ENCODE measurements at places on chromosomes 7 and 10. TPM values are rescaled to one million over a fixed set of nuclear protein-coding genes. Genes with fewer than 3 reads are reported as not detected.

Gene RBM20
- total RNA-seq: 0.74 TPM

Gene P4HA1
- total RNA-seq: 23.8 TPM

Gene PCGF5
- 17.7 TPM for total RNA-seq

Gene LIPN
- total RNA-seq: 0.25 TPM

Gene CHCHD1
- total RNA-seq: 14.3 TPM

Gene NEBL
- 43.0 TPM for total RNA-seq

Gene VSTM4
- total RNA-seq: 3.2 TPM

Gene IL15RA
- total RNA-seq: under 0.01 TPM

Gene APBB1IP
- total RNA-seq: 0.98 TPM

Gene MLXIPL
- total RNA-seq: not detected

Gene GHITM
- total RNA-seq: 111 TPM

Gene SFRP4
- 2.5 TPM for total RNA-seq

Gene MUC3A
- 0.98 TPM for total RNA-seq

Gene SLIT1
- 86.1 TPM for total RNA-seq

Gene PCLO
- total RNA-seq: 66.4 TPM

Gene MMD2
- total RNA-seq: 4.4 TPM

Gene LBX1
- not detected for total RNA-seq

Gene STAG3
- total RNA-seq: 0.74 TPM

Gene HECW1
- total RNA-seq: 35.4 TPM

Gene GPER1
- total RNA-seq: 0.98 TPM

Gene ZNF248
- total RNA-seq: 54.6 TPM

Gene ACHE
- 16.7 TPM for total RNA-seq

Gene TAS2R4
- 3.4 TPM for total RNA-seq

Gene TFEC
- total RNA-seq: 0.49 TPM

Gene OLAH
- 0.25 TPM for total RNA-seq

Gene DNAH11
- 3.2 TPM for total RNA-seq

Gene HMX3
- total RNA-seq: not detected

Gene CCDC172
- not detected for total RNA-seq

Gene TLX1
- not detected for total RNA-seq

Gene DMTF1
- 83.3 TPM for total RNA-seq

Gene HMX2
- total RNA-seq: not detected

Gene C7orf33
- total RNA-seq: not detected

Gene ZNF22
- total RNA-seq: 34.4 TPM

Gene HERC4
- total RNA-seq: 66.4 TPM

Gene TRIM50
- not detected for total RNA-seq

Gene GNAT3
- total RNA-seq: not detected

Gene ARHGEF5
- total RNA-seq: 0.74 TPM

Gene GFRA1
- 8.6 TPM for total RNA-seq

Gene CDH23
- total RNA-seq: 3.4 TPM

Gene GTF2IRD1
- 12.3 TPM for total RNA-seq

Gene GRM8
- 2.2 TPM for total RNA-seq

Gene MOSPD3
- total RNA-seq: 13.0 TPM

Gene TRIM24
- 27.5 TPM for total RNA-seq

Gene ANKRD61
- total RNA-seq: not detected

Gene RARRES2
- total RNA-seq: 12.0 TPM

Gene FAM131B
- total RNA-seq: 79.7 TPM

Gene SORBS1
- total RNA-seq: 101 TPM

Gene PPP1R17
- 3.0 TPM for total RNA-seq

Gene INMT
- total RNA-seq: under 0.01 TPM
